ENCODE measurements at places on chromosomes 3 and 15.

GRCh38 chr3:28171962-28172361 is 69.5 kb upstream of the CMC1 start:
- no peak for DNase-seq

- no peak for DNase-seq
Observed at GRCh38 chr3:76039431-76039830, 254.1 kb upstream of the ZNF717 start.

DNA sequence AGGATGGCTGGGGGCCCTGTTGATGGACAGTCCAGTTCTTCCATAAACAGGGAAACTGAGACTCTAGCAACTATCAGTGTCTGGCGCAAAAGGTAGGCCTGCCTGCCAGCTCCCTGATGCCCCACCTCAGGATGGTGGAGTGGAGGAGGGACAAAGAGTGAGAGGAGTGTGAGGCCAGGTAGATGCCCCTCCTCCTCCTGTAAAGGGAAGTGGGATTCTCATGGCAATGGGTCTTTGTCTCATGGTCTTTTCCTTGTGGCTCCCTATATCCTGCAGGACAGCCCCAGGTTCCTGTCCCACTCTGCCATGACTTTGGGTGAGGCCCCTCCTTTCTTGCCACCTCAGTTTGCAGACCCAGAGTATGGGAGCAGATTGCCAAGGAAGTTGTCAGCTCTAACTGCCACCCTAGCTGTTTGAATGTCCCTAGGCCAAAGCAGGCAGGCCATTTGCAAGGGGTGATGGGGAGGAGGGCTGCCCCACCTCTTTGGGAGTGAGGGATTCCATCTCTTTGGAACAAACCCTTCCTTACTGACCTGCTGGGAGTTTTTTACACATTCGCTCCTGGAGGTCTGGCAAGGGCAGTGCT is 2.8 kb upstream of the DNAH1 start:
- DNase-seq, result no peak

DNA sequence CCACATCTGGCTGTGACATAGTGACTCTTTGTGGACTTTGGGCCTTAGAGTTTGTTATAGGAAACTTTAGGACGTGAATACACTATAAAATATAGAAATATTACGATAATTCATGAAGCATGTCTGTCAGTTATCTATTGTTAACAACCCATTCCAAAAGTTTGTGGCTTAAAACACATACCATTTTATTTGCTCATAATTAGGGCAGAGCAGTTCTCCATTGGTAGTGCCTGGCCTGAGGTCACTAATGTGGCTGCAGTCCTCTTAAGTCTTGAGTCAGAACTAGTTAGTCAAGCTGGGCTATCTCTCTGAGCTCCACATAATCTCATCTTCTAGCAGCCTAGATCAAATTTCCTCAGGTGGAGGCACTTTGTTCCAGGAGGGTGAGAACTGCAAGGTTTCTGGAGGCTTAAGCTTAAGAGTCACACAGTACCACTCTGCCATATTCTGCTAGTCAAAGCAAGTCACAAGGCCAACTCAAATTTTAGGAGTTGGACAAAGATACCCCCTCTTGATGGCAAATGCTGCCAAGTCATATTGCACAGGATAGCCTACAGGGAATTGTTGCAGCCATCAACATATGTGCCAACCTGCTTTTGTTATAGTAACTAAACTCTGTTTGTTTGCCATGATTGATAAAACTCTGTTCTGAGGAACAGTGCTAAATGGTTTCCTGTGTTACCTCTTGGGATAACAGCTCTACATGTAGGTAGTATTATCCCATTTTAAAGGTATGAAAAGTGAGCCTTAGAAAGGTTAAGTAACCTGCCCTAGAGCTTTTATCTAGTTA is 8.7 kb downstream of the ATXN7 start:
- no peak for DNase-seq

- no peak for DNase-seq
Observed at GRCh38 chr3:123290107-123290930, 88.6 kb downstream of the SEC22A start.

GRCh38 chr3:10137178-10137577 is 4.4 kb upstream of the VHL start:
- no peak for DNase-seq

DNA sequence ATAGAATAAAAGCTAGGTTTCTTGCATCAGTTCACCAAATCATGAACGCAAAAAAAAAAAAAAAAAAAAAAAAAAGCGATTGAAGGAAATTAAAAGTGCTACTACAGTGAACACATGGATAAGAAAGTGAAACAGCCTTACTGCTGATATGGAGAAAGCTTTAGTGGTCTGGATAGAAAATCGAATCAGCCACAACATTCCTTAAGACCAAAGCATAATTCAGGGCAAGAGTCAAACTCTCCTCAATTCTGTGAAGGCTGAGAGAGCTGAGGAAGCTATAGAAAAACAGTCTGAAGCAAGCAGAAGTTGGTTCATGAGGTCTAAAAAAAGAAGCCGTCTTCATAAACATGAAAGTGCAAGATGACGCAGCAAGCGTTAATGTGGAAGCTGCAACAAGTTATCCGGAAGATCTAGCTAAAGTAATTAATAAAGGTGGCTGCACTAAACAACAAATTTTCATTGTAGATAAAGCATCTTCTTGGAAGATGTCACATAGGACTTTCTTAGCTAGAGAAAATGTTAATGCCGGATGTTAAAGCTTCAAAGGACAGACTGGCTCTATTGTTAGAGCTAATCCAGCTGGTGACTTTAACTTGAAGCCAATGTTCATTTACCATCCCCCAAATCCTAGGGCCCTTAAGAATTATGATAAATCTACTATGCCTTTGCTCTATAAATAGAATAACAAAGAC is 19.2 kb downstream of the P3H2 start:
- DNase-seq, result no peak

DNA sequence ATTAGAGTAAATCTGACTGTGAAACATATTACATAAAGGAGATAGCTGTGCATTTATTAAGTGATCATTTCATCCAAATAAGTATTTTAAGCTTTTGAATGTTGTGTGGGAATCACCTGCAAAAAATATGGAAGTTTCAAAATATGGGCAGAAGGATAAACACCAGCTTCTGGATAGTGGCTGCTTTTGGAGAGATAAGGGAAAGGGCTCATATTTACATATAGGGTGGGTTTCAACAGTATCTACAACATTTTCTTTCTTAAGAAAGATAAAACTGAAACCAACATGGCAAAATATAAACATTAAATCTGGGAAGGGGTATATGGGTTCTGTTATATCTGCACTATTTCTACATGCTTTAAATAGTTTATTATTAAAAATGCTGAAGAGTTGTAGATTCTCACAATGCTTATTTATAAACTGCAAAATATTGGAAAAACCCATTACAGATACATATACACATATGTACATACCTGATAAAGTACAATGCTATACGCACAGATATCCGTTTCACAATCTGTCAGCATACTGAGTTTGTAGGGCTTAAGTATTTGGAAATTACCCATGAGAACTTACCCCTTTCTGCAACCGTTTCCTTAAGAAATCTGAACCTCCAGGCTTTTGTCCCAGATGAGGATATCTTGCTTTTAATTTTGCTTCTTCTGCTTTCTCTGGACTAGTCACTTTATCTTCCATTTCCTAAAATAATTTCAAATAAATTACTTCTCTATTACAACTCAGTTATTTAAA is 12.1 kb downstream of the ARPP19 start:
- DNase-seq, result no peak

GRCh38 chr3:130117933-130118332 is 36.3 kb downstream of the ALG1L2 start:
- no peak for DNase-seq

DNA sequence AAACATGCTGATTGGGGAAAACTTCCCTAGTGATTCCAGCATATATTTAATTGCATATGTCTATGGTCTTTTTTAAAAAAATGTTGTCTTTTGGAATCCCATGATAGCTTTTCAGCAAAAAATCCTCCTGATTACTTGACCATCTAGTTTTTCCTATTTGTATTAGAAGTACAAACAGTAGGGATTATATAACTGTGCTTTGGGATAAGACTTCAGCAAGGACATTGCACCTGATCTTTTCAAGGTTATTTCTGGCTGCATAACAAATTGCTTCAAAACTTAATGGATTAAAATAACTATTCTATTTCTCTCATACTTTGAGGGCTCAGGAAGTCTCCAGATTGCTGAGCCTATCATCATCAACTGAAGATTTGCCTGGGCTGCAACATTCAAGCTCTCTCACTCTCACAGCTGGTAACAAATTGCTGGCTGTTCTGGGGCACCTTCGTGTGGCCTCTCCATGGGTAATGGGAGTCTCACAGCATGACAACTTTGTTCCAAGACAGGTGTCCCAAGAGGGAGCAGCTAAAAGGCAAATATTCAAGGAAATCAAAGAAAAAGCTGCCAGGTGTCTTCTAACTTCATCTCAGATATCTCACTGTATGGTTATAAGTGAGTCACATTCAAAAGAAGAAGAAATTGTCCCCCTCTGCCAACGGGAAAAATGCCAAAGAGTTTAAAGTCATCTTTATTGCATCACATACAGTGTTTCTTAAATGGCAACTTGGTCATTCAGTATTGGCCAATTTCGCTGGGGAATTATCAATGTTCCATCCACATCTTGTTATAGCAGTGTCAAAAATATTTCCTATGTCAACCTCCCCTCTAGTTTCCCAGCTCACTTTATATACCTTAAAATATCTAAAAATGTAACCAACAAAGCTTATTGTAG is 644.5 kb upstream of the GRM7 start:
- DNase-seq, result no peak

- no peak for DNase-seq
Observed at GRCh38 chr3:107999215-107999775, 91.5 kb downstream of the CD47 start.

DNA sequence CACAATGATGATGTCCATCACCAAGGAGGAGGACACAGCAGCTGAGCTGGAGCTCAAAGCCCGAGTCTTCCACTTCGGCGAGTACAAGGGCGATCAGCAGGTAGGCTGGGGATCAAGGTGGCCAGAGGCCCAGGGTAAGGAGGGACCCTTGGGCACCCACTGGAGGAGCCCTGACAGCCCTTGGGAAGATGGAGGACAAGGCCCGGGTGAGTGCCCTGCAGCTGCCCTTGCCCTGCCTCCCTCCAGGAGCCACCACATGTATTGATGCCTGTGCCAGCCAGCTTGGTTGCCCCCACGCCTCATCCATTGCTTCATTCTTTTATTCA is 38.4 kb downstream of the CFAP100 start:
- DNase-seq, result no peak

GRCh38 chr3:1696669-1697275 is 401.9 kb upstream of the CNTN4 start:
- DNase-seq, result no peak

DNA sequence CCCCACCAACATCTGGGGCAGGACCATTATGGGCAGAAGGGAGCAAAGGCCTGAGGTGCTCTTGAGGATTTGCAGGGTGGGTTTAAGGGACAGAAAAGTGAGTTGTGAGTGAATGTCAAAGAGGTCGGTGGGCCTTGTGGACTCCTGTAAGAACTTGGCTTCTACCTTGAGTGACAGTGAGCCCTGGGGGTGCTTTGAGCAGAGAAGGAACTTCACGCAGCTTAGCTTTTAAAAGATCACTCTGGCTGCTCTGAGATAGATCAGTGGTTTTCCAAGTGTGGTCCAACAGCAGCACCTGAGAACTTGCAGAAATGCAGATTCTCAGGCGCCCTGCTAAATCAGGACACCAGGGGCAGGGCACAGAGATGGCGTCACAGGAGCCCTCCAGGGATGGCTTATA is 15.3 kb upstream of the ALAS1 start:
- no peak for DNase-seq

DNA sequence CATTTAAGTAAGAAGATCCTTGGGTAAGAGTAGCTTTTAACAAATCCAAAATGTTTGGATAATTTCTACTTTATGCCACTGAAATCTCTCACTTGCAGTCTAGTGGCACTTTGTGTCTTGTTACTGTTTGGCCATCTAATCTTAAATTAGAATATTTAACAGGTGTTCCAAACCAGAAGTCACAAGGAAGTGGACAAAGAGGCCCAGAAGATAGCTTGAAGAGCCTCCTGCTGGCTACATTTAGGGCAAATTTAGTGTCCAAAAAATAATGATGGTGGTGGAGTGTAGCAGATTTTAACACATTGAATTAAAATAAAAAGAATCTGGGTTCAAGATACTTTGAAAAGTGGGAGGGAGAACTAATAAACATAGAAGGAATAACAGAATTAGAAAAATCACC is 172.2 kb downstream of the GHSR start:
- DNase-seq, result no peak

DNA sequence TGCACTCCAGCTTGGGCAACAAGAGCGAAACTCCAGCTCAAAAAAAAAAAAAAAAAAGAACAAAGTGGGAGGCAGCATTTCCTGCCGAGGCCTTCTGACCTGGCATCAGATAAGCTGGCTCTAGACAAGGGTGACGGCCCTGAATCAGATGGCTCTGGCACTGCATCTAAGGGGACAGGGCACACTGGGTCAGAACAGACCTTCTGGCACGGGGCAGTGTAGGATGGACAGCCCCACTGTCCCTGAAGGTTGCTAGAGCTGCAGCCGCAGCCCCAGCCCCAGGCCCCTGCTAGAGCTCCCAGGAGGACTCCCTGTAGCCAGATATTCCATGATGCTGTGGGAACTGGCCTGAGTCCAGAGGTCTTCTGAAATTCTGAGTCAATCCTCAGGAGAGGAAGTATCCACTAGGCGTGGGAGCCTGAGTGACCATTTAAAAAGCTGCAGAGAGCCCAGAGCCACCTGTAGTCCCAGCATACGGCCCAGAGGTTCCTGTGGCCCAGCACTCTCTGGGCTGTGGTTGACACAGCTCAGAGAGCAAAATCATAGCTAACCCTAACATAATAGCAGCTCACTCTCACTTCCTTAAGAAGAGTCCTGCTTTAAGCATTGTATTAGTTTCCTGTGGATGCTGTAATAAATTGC is 69.2 kb upstream of the MFGE8 start:
- DNase-seq, result no peak

DNA sequence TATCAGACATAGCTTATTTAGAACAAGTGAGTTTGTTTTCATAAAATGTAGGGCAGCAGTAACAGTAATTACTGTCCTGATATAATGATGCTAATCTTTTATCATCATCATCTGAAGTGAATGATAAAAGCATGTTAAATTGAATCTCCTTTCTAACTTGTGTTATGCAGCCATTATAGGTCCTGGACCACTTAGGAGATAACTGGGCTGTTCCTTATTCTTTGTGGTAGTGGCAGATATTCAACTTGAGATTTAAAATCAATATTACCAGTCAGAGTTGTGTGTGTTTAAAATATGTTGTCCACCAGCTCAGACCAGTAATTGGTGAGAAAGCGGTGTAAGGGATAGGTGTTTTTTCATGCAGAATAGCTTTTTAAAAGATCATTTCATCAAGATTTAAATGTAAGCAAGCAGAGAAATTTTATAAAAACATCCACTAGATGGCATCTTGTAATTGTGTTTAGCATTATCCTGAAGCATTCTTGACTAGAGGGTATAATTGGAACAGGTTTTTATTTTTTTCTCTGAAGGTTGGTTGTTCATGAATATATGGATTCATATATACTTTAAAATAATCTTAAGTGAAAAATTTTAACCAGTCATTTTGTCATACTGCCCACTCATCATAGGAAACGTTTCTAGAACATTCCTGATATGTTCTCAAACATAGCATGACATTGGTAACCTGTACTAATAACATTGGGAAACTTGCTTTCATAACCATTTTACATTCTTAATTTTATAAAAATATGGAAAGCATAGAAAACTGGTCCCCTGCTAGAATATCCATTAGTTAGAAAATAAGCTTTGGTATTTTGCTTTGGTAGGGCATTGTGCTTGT is 153.9 kb downstream of the BBX start:
- peak; percentile 18 for DNase-seq

Data from SK-N-MC (cell line).